ENCODE measurements at places on chromosomes 3 and 15.

DNA sequence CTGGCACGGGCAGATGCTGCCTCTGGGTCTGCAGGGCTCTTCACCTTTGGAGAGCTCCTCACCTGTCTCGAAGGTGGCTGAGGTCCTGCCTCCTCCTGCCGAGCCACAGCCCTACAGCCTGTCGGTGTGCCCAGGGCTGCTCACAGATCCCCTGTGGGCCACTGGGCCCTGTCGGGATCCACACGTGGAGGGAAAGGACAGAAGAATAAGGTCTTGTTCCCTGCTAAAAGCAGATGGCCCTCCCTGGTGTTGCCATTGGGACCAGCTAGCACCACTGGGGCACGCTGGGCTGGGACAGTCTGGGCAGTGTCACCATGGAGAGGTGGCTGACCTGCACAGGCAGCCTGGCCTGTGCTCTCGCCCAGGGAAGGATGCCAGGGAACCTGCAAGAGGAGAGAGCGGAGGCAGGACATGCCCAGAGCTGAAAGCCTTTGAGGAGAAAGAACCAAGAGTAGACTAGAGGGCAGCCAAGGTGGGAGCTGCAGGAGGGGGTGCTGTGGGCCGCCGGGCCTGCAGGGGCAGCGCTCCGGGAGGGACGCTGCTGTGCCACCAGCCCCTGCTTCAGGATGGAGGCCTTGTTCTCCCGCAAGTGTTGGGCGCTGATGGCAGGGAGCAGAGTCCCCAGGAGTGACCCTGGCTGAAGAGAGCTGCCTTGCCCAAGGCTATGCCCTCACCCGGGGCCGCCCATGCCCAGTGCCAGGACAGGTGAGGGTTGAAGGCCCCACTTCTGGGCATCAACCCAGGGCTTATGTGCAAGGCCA lies 210.2 kb downstream of the XXYLT1 start:
- DNase-seq, result no peak

DNA sequence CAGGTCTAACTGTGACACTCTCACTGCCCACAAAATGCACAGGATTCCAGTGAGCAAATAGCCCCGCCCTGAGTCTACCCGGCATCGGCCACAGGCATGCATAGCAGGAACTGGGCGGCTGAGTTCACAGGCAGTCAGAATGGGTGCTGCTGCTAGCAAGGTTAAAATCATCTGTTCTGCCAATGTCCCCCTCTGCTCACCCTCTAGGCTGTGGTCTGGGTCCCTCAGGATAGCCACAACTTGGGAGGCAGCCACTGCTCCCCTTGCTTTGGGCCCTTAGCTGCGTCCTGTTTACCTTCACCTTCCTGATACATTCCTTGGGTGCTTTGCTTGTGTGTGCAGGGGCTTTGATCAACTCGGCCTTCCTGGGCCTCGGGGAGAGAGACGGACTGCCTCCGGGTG lies 232.9 kb upstream of the RGMA start:
- DNase-seq, result no peak

DNA sequence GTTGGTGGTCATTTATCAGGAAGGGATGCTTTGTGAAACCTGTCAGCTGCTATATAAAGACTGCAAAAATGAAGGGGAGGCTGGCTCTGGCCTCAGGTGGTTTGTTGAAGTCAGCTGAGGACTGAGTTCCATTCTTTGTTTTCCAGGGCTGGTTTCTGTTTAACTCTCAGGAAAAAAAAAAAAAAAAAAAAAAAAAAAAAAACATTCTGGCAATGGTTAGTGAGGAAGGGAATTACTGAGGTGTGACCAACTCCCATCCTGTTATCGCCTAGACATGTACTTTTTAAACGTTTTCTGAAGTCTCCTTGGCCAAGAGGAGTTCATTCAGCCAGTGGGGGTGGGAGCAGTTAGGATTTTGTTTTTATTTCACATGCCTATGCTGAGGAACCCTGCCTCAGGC lies 316.3 kb downstream of the OXSM start:
- no peak for DNase-seq

GRCh38 chr3:120682095-120682681 lies at the start of gene HGD:
TSS of gene HGD (minus strand) at chr3:120682239. CDS start at chr3:120682111, 128 bp downstream.
- no peak for DNase-seq

- no peak for DNase-seq
Observed at GRCh38 chr3:55434789-55435188, 52.3 kb downstream of the WNT5A start.

- no peak for DNase-seq
Observed at GRCh38 chr3:183214277-183214612, 38.8 kb upstream of the B3GNT5 start.

DNA sequence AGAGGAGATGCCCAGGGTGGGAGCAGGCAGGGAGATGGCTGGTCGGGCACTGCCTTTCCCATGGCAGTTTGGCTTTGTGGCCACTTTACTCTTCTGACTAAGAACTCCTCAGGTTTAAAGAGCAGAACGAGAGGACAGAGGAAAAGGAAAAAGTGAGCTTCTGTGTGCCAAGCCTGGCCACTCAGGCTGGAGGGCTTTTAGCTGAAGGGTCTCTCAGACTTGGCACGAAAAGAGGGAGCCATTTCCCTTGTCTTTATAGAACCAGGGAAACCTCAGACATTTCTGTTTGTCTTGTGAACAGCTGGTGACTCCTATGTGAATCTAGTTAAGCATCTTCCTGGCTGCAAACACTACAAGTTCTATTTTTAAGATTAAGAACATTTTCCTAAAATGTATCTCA lies 23.3 kb upstream of the PSMD6 start:
- no peak for DNase-seq

- DNase-seq, result no peak
Observed at GRCh38 chr3:59085976-59086375, 36.2 kb upstream of the CFAP20DC start.

- DNase-seq, result no peak
Observed at GRCh38 chr3:47430606-47431005, 45.1 kb downstream of the SCAP start.

- no peak for DNase-seq
Observed at GRCh38 chr3:46438831-46439230, 25.9 kb downstream of the LTF start.

GRCh38 chr15:69664572-69665571 lies 212.3 kb downstream of the RPLP1 start:
- DNase-seq, result no peak

GRCh38 chr3:195929452-195929851 lies 21.1 kb upstream of the TNK2 start:
- DNase-seq, result no peak

- DNase-seq, result no peak
Observed at GRCh38 chr15:70268698-70269251, 171.1 kb upstream of the TLE3 start.

DNA sequence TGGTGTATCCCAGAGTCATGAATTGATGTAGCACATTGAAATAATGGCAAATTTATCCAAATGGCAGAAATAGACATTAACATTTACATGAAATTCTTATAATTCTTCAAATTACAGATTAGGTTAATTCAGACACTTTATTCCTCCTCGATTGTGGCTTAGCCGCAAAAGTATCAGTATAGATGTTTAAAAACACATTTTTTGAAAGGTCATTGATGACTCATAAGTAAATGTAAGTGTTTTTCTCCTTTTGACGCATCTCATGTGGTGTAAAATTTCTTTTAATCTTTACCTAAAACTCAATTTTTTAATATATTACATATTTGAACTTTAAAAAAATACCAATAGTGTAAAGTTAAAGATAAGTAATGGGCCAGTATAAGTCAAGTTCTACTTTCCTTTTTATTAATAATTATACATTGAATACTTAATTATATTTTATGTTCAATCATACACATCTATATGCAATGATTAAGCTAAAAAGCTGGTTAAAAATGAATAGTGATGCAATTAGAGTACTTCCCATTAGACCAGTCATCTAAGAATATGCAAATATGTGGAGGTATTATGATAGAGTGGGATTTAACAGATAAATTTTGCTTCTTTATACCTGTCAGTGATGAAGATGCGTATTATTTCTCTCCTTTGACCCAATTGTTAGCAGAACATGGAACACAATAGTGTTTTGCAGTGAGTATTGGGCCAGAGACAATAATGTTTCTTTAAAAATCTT lies 678.1 kb upstream of the DPPA4 start:
- no peak for DNase-seq

GRCh38 chr15:29926083-29926388 lies 103.8 kb upstream of the TJP1 start:
- DNase-seq, result no peak

DNA sequence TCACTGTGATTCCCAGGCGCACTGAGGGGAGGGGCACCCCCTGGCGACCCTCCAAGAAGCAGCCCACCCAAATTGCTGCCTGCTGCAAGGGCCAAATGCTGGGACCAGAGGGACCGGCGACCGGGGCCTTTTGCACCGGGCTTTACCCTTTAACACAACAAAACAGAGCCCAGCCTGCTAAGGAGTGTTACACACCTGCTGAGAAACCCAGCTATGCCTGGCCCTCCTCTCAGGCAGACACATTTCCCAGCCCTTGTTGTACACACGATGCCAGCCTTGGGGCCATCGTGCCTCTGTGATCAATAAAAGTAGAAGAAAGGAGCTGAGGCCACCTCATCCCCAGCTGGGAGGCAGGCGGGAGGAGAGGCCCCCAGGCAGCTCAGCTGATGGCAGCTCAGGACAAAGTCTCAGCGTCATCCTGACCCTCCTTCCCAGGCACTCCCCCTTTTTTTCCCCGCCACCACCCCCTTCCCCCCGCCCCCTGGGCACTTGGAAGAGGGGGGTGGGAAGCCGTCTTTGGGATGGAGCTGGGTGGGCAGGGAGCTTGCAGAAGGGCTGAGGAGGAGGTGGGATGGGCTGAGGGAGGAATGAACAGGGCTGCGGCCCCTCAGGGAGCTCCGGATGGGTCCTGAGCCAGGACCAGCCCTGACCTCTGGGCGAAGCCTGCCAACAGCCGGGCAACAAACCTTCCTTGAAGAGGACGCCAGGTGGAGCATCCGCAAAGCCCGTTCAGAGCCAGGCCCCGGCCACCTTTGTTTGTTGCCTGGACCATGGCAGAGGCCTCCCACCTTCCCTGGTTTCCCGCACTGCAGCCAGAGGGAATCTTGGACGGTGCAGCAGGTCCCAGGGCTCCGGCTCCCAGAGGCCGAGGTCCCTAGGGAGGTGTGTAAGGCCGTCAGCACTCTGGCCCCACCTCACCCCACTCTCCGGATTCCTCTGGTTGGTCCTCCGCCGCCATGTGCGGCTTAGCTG lies 45.9 kb upstream of the SEC61A1 start:
- no peak for DNase-seq

GRCh38 chr3:95401693-95402092 lies 1338.8 kb downstream of the NSUN3 start:
- DNase-seq, result no peak

- no peak for DNase-seq
Observed at GRCh38 chr15:36278219-36278618, 301.2 kb upstream of the CDIN1 start.

GRCh38 chr3:7788881-7789280 lies 712.7 kb upstream of the LMCD1 start:
- DNase-seq, result no peak

- no peak for DNase-seq
Observed at GRCh38 chr3:138849222-138849940, 14.7 kb upstream of the PIK3CB start.

- no peak for DNase-seq
Observed at GRCh38 chr3:74621581-74621980, 7.1 kb upstream of the CNTN3 start.

GRCh38 chr15:96339619-96340347 lies 9.3 kb downstream of the NR2F2 start:
- DNase-seq, result no peak

GRCh38 chr3:197261164-197261509 lies 37.3 kb downstream of the DLG1 start:
- no peak for DNase-seq

GRCh38 chr3:46659285-46659684 lies 34.2 kb downstream of the ALS2CL start:
- no peak for DNase-seq

DNA sequence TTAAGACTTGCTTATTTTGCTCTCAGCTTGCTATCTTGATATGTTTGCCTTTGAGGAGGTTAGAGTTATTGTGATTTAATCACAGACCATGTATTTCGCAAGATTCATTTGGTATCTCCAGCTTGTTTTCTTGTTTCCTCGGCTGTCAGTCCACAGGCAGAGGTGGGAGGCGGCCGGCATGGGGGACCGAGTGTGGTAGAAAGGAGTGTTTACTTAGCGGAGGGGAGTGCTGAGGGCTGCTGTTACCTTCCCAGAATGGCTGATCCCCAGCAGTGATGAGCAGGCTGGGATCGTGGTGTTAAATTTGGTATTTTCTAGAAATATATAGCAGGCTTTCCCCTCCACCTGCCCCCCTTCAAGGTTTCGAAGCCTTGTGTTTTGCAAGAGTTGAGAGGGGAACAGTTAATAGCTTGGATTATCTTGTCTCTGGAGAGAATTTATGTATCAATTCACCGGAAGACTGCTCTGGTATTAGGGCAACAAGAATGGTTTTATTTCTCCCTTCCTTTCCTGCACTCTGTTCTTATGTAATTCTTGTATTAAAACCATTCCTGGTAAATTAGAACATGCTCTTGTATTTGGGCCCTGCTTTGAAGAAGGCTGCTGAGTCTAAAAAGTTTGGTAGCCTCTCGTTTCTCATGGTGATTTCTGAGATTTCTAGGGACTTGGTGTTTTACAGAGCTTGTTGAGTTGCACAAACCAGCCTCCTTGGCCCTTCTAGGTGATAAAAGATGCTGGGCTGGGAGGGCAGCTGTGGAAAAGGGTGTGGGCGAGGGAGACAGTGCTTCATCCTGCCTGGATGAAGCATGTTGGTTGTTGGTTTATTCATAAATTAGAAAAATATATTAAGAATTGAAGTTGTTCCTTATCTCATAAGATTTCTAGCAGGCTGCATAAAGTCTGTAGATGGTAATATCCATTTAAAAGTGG lies 151.4 kb downstream of the IGF1R start:
- no peak for DNase-seq

GRCh38 chr15:69903470-69904469 lies 193.9 kb downstream of the TLE3 start:
- no peak for DNase-seq

DNA sequence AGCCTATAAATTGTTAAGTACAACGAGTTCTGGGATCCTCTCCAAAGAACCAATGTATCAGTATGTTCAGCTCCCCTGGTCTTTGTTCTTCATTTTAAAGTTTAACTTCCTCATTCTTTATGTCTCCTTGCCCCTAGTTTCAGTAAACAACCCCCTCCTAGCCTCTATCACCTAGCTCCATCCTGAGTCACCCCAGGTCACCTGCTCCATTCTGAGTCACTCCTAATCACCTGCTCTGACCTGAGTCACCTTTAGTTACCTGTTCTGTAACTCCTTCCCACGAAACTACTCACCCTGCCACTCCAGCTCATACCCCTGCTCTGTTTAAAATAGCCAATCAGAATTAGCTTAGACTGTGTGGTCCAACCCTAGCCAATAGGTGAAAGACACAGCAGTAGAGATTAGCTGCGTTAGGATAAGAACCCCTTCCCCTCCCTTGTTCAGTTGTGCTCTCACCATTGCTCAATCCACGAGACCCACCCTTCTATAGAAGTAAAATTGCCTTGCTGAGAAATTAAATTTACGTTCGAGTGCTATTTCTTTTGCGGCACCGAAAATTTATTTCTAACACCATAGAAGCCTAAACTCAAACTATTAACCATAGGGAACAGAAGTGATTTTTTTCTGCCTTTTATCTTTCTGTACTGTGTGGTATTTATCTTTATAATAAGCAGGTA lies 245.0 kb upstream of the ADAMTS9 start:
- no peak for DNase-seq

GRCh38 chr3:165256554-165257065 lies 60.4 kb upstream of the SLITRK3 start:
- DNase-seq, result no peak

Measured in stimulated activated CD4-positive, alpha-beta T cell treated with anti-CD3 and anti-CD28 coated beads, TNF-alpha, amount 100 ng/mL, for 1 hour (primary cell).